CD4-positive, alpha-beta T cell treated with Interleukin-1 beta for 1 hour (primary cell): ENCODE measurements at places on chromosomes 2 and 18.

- DNase-seq, result no peak
Measured at GRCh38 chr2:10242998-10243925, 59.4 kb upstream of the HPCAL1 start.

DNA sequence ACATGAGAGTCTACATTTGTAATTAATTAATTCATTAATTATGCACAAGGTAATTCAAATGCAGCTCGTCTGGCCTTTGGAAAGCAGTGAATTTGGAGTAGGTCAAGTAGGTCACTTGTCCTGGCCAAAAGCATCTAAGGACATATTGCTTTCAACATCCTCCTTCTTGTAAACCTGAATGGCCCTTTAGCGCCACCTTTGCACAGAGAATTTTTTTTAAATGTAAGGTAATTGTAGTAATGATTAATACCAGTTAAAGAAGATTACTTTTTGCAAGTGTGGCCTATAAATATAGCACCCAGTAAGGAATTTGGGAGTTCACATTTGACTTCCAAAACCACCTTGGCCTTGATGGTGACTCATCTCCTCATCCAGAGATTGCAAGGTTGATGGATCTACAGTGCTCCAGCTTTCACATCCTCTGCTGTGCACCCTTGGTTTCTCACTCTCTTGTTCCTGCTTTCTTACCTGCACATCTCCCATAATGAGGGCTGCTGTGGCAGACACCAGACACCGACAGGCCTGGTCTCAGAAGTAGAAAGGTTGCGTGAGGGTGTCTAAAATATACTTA lies 481.7 kb downstream of the TGIF1 start:
- DNase-seq, result no peak

DNA sequence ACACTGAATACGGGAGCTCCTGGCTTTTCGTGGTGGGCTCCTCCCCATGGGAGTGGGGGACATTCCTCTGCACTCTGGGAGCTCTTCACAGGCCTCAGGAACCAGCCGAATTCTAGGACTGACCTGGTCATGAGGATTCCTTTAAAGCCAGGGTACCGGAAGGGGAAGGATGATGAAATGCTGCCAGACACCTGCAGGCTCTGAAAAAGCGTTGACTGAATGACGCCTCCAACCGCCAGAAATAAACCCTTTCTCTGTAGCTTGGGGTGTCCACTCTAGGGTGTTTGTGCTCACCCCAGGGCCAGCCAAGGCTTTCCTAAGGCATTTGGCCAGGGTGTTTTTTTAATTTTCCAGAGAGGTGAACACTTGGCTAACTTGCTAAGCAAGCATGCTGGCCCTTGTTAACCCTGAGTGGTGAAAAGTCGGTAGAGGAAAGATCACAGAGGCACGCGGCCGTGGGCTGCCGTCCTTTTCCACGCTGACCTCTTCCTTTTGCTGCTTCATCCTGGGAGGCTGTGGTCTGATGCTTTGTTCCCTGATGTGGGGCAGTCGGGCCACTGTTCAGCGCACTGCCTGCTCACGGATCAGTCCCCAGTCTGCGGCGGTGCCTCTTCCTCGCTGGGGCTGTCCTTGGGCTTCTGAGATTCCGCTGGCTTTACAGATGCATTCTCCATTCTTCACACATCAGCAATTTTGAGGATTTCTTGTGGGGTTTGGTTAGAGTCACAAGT lies 32.0 kb downstream of the IMPA2 start:
- DNase-seq, result no peak

GRCh38 chr2:178429336-178429735 lies 21.6 kb downstream of the PRKRA start:
- DNase-seq, result no peak

DNA sequence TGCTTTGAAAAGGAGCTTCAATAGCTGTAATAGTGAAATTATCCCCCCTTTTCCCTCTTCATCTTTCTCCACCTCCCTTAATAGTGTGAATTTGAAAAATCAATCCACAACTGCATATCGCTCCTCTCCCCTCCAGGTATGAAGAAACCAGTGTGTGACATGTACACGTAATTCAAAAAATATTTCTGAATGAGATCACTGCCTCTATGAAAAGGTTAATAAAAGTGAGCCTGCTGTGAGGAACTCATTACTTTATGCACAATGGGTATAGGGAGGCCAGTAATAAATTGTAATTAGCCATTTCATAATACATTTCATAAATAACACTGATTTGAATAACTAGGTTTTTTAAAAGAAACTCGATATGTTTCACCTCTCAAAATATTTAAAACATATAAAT lies 209.0 kb upstream of the KYNU start:
- no peak for DNase-seq

DNA sequence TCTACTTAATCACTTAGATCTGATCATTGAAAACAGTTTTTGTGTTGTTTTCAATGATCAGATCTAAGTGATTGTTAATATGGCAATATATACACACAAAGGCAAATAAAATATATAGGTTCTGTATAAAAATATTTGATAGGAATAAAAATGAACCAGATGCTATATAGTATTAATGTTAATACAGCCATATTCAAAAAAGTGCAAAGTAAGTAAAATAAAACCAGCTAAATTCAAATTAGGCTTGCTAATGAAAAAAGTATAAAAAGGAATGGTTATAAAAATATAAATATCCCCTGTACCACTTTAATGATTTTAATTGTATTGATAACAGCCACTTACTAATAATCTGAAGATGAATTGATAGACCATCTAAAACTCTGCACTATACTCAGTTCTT lies 38.4 kb downstream of the VPS54 start:
- DNase-seq, result no peak

DNA sequence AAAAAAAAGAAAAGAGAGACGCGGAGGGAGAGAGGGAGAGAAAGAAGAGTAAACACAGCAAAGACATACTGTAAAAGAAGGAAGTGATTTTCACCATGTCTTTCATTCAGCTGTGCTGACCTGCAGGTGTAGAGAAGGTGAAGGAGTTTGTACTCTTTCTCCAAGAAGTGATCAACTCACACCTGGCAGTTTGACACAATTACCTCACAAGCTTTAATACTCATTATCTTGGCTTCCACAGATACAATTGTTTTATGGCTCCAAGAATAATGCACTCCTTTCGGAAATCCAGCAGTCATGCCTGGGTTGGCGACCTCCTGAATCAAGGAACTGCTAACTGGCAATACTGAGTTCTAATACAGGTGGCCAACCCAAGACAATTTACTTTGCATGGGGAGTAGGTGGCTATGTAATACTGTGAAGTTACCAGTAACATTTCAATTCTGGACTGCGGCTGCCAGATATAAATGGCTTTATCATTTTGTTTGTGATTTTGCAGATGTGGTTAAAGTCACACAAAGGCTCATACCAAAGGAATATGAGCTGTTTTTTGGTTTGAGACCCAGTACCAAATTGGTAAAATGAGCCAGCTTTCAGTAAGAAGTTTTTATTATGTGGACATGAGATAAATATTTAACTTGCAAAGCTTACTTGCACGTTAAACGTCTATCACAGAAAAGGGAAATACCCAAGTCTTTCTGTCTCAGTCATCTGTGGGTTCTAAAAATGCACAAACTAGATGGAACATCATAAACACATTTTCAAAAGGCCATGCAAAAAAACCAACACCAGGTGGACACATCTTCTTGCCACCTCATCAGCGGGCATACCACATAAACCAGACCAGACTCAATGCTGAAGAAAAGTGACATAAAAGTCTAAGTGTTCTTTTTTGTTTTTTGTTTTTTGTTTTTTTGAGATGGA lies 69.3 kb downstream of the NCKAP5 start:
- DNase-seq, result no peak

DNA sequence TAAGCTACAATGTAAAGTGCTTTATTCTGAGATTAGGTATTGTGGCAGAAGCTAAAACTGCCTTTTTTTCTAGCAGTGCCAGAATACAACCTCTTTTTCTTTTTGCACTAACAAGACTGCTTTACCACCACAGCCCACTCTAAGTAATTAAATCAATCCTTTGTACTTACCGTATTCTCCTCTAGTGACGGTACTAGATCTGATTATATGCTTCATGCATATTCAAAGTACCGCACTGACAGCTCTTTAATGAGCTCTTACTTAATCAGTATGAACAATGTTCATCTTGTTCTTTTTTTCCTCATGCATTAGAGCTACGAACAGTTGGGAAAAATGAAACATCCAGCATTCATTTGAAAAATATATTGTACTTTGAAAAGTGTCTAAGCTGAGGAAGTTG lies 16.1 kb upstream of the OTX1 start:
- no peak for DNase-seq

GRCh38 chr18:63763831-63764600 lies 11.2 kb upstream of the SERPINB7 start:
- DNase-seq, result no peak

GRCh38 chr2:97931858-97932225 lies 63.9 kb downstream of the TMEM131 start:
- no peak for DNase-seq

DNA sequence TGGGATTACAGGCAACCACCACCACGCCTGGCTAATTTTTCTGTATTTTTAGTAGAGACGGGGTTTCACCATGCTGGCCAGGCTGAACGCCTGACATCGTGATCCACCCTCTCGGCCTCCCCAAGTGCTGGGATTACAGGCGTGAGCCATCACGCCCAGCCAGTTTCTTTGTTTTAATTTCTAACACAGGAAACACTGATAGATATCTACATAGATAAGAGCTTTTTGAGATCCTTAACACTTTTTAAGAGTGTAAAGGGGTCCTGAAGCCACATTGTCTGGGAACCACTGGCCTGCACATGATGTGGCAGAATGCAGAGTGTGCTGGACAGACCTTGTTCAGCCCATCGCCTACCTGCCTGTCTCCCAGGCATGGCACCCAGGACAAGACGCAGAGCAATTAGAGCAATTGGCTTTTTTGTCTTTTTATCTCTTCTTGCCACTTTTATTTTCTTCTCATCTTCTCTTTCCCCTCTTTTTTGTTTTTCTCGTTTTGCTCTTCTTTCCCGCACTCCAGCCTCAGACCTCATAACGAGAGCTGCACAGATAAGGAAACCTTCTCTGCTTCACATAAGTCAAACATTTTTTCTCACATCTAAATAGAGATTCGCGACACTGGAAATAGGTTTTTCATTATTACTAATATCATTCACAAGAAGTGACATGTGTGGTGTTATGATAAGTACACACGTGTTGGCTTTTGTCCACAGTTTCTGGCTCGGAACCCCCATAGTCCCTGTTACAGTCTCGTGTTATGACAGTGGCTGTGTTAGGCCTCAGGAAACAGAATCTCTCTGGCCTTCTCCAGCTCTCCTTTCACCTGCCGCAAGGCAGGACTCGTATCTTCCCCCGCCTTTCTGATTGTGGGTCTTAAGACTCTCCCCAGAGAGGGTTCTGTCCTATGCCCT lies 25.2 kb upstream of the GPR55 start:
- DNase-seq, result no peak

DNA sequence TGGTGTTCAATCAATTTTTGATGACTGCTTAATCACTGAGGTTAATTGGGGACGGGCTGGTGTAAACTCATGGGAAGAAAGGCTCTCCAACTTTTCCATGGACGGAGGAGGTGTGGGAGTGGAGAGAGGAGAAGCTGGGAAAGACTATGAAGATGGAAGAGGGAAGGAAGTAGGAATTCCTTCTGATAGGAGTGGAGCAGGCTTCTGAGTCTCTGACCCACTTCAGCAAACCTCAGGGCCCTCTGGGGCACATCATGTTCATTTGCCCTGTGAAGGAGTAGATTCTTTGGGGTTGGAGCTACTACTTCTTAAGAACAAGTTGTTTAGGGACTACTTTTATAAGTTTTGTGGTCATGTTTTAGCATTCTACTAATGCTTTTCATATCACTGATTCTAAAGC lies 87.0 kb upstream of the MAP4K3 start:
- no peak for DNase-seq

DNA sequence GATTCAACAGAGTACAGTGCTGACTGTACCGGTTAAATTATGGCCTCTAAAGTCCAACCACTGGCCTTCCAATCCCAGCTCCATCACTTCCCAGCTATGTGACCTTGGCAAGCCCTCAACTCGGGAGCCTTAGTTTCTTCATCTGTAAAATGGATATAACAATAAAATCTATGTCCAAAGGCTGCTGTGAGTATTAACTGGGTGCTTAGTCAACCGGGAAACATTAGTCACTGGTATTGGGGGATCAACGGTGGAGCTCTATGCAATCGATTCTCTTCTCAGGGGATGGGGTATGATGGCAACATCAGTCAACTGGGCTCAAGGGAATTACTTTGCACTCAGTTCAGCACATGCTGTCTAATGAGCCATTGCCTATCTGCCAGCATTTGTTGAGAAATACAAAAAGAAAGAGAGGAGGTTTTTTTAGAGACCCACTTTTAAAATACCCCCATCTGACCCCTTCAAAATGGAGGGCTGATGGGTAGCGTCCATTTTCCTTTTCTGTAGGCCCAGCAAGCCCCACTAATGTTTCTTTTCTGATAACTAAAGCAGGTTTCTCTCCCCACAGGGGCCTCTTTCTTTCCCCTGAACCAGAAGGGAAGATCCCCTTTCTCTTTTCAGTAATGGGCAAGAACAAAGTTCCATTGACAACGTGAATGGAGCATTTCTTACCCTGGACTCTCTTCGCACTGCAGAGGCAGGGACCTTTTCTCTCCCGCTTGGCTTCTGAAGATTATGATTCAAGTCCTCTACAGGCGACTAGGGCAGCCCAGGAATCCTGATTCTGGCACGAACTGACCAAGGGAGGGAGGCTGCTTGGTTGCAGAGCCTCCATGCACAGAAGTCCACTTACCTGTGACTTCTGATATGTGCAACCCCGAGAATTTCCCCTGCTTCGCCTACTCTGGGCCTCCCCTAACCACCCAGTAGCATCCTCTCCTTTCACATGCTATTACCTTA lies 8.7 kb upstream of the AGFG1 start:
- DNase-seq, result no peak

- DNase-seq, result no peak
Measured at GRCh38 chr2:150125708-150126107, 361.8 kb downstream of the RND3 start.

- DNase-seq, result no peak
Measured at GRCh38 chr18:66838340-66838987, 234.6 kb upstream of the CDH19 start.

DNA sequence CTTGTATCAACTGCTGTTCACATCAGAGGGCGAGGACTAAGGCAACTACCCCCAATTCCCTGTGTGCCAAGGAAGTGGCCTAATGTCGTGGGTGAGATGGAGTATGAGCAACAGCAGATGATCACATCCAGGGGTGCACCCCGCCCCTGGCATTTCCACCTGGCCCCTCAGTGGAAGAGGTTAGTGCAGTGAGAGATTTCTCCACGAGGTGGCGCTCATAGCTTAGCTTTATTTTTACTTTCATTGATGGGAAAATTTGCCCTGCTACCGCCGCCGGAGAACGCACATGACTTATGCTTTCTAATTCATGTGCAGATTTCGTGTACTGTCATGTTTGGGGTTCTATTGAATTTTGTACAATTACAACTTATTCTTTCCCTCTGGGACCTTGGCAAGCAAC lies 470.6 kb upstream of the MEX3C start:
- DNase-seq, result no peak

- no peak for DNase-seq
Measured at GRCh38 chr2:223989206-223989855, 32.1 kb downstream of the MRPL44 start.

DNA sequence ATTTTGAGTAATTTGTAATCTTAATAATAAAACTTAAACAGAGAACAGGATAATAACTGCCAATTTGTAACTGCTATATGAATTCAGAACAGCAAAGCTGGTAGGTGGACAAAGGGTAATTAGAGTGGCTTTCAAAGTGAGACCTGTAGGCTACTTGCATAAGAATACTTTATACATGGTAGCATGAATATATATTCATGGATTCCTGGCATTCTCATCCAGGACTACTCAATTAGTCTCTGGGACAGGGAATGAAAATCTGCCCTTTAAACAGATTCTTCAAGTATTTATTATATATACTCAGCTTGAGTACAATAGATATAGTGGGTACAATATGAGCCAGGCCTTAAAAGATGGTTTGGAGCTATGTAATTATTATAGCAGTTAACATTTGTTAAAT lies 419.9 kb downstream of the PIK3C3 start:
- no peak for DNase-seq
